ENCODE measurements at places on chromosomes 16 and 17.

DNA sequence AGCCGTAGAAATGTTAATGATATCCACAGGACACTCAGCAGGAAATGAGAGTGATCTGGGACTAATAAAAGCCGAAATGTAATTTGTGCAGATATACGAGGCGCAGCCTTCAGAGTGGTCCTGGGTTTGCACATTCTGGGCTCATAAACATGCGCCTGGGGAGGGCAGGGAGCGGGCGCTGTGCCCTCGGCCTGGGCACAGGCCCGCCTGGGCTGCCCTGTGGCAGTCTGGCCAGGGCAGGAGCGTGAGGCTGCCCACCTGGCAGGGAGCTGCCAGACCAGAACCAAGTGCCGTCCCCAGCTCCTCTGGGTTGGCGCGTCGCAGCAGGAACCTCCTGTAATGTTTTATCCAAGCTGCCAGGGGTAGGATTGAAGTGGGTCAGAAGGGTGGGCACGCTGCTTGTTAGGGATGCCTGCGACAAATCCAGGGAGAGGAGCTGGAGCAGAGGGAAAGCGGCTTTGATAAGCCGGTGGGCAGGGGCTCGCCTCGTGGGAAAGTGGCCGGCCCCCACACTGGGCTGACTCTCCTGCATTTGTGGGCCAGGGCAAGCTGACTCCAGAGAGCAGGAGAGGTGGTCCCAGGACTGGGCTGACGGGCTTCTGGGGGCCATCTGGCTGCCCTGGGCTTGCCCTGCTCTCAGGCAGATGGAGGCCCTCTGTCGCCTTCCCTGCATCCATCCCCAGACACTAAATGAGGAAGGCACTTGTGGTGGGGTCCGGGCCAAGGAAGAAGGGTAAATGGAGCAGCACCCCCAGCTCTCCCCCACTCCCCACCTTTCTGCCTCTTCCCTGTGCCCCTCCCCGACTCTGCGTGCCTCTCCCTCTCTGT, 45.9 kb downstream of the SREBF1 start:
- no peak for DNase-seq

DNA sequence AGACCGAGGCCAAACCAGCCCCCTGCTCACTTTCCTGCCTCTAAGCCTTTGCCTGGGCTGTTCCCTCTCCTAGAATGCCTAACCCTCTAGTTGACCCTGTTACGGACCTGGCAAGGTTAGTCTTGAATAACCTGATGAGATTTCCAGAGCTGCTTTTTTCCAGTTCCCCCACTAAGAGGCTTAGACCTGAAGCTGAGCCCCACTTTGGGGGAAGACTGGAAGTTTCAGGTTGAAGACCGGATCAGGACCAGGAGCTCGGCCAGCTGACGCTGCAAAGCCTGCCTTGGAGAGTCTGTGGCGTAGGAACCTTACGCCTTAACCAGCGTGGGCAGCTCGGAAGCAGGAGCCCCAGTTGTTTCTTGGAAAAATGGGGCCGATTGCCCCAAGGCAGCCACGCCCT, 129.8 kb downstream of the OR1D5 start:
- DNase-seq = no peak

- DNase-seq = no peak
These were observed 72.0 kb downstream of the SKAP1 start for GRCh38 chr17:48357779-48358602.

DNA sequence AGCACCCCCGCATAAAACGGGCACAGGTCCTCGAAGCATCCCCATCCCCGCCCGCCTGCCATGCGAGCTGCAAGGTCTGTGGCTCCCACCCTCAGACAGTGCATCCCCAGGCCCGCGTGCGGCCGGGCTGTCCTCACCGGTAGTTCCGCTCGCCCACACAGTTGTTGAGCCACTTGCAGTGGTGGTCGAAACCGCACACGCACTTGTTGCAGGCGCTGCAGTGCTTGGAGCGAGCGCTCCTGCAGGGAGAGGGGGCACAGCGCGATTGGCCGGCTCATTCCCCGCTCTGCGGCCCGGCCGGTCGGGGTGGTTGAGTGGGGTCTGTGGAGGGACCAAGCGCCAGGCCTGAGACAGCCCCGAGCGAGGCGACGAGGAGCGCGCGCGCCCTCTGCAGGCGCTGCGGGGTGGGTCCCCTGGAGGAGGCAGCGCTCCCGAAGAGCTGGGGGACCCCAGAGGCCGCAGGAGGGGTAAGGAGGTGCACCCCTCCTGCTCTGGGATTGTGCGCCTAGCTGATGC, 6.0 kb upstream of the TPPP3 start:
- DNase-seq = no peak

Measured in left lobe of liver (tissue), 2 donors.